ENCODE measurements at places on chromosomes 7 and 10.

DNA sequence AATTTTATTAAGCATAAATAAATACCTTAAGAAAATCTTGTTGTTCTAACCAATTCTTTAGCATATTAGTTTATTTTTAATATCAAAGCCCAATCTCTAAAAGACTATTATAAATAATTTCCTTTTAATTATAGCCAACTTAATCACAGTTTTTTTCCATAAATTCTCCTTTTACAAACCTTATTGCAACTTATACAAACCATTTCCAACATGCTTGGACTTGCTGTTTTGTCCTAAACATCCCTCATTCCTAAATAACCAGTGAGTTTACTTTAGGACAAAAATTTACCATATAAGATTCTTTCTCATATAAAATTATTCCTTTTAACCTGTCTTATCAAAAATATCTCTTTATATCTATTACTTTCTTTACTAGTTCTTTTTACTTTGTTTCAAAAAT lies 25.2 kb upstream of the LSM8 start:
- DNase-seq, result no peak

DNA sequence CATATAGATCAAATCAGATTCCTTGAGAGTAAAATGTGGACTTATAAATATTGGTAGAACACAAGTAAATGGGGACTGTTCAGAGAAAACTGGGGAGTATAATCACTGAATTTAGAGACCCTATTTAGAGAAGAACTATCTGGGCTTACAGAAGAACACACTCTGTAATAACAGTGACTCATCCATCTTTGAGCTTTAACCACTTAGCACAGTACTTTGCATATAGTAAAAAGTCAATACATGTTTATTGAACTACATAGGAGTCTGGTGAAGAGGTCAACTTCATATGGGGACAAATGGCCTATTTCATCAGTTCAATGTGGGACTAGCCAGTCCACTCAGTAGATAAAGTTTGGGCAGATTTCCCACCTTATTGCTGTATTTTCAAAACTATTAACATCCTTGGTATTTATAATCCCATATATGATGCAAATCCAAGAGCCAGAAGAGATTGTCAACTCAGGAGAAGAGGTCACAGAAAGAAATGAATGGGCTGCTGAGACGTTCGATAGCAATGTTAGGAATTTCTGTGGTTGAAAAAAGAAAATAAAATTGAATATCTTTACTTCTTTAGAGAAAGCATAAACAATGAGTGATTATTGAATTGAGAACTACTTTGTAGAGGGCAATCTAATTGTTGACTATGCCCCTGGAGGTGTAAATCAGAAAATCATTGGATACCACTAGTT lies 119.3 kb upstream of the CACNA2D1 start:
- DNase-seq, result peak; percentile 61

- DNase-seq, result no peak
Measured at GRCh38 chr7:44121761-44122420, 1.5 kb downstream of the POLD2 start.

DNA sequence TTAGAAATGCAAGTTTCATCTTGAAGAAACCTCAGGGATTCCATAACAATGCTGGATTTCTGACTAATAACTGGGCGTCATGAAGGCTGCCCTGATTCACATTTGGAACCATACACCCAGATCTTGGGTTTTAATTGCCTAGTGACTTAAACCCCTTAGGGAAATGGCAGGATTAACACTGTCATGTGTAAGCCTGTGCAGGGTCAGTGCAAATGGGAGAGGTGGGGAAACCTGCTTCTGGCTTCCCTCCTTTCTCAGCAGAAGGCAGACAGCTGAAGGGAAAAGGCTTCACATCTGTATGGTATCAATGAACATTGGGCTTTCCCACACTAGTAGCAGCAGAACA lies 364.2 kb downstream of the ANKRD30A start:
- no peak for DNase-seq

GRCh38 chr7:132836746-132837145 lies 245.1 kb downstream of the CHCHD3 start:
- peak; percentile 2 for DNase-seq

- no peak for DNase-seq
Measured at GRCh38 chr10:74079936-74080590, 70.6 kb downstream of the AP3M1 start.

DNA sequence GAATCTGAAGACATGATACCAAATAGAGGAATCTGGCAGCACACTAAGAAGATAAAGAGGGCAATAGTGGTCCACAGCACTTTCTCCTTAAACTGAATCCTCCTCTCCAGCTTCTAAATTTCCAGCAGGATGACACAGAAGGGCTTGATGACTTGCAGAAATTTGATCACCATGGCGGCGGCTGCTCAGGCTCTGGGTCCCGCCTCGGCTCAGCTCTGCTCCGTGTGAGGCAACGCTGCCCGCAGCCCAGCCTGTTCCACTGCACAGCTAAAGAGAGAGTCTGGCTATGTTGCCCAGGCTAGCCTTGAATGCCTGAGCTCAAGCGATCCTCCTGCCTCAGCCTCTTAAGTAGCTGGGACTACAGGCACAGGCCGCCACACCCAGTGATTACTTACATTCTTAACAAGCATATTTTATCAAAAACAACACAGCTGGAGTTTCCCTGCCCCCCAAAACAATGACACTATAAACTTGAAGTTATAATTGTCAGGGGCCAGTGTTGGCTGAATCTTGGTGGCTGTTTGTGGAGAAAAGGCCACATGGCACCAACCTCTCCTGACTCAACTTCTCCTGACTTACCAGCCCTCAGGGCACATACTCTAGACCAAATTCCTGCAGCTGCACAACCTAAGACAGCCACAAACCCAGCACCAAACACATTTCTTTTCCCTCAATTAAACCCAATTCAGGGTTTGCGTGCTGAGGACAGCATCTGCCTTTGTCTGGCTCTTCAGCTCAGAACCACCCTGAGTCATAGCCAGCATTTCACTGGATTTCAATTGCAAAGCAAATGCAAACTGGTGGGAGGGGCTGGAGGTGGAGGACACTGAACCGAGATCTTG lies 11.6 kb upstream of the TNPO3 start:
- DNase-seq, result no peak

- DNase-seq, result no peak
Measured at GRCh38 chr7:42475082-42475481, 238.1 kb upstream of the GLI3 start.

- DNase-seq, result no peak
Measured at GRCh38 chr7:73477376-73477775, 43.8 kb downstream of the FZD9 start.

DNA sequence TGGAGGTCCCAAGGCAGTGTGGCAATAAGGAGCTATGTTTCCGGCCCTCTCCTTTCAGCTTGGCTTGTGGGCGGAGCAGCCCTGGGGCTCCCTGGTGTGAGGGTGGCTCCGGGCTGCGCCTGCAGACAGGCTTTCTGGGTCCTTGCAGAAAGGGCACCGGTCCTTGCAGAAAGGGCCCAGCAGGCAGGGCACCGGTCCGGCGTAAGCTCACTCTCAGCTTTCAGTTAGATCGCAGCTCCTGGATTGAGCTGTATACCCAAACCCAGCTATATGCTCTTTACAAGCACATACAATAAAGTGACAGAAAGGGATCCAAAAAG lies 293.8 kb upstream of the SHH start:
- no peak for DNase-seq

DNA sequence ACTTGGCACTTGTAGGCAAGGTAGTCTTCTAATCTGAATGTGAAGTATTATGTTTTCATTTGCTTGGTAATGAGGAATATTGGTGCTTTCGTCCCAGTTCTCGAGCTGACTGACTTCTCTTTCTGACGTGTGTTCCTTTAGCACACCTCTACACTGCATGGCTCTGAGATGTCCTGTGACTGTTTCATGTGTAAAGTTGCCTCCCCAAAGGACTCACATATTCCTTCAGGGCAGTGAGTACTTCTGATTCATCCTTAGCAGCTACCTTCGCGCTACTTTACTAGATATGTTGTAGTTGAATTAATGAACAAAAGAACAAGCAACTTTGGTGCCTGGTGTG lies 113.7 kb downstream of the EGFR start:
- no peak for DNase-seq

DNA sequence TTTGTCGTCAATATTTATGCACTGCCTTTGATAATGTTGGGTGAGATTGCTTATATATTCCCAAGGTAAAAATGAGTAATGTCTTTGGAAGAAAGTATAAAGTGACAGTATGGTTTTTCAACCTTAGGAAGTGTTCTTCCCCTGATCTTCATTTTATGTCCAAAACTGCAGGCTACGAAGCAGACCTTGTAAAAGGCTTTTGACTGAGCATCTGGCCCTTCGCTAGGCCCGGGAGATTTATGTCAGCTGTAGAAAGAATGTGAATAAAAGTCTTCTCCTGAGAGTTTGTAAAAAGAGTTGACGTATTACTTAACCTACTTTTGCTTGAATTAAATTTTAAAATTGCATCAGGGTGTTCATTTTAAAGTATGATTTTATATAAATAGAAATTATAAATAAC lies 116.8 kb downstream of the CPED1 start:
- no peak for DNase-seq

All from HS-5 (cell line).